ENCODE measurements at places on chromosomes 16 and 17.

DNA sequence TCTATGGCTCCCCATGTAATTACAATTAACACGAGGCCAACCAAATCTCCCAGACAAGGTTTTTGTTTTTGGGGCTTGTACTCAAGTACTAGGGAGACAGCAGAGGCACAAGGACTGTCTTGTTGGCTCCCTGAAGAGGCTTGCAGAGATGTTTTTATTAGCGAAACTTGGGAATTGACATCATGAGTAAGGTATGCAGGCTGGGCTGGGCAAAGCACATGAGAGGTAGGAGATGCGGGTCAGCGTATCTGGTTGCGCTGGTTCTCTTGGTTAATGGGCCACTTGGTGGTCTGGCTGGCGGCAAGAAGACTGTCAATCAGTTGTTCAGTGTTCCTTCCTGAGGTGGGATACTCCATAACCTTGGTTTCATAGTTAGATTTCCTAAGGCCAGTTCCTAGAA is 28.9 kb downstream of the LCMT1 start:
- no peak for DNase-seq

DNA sequence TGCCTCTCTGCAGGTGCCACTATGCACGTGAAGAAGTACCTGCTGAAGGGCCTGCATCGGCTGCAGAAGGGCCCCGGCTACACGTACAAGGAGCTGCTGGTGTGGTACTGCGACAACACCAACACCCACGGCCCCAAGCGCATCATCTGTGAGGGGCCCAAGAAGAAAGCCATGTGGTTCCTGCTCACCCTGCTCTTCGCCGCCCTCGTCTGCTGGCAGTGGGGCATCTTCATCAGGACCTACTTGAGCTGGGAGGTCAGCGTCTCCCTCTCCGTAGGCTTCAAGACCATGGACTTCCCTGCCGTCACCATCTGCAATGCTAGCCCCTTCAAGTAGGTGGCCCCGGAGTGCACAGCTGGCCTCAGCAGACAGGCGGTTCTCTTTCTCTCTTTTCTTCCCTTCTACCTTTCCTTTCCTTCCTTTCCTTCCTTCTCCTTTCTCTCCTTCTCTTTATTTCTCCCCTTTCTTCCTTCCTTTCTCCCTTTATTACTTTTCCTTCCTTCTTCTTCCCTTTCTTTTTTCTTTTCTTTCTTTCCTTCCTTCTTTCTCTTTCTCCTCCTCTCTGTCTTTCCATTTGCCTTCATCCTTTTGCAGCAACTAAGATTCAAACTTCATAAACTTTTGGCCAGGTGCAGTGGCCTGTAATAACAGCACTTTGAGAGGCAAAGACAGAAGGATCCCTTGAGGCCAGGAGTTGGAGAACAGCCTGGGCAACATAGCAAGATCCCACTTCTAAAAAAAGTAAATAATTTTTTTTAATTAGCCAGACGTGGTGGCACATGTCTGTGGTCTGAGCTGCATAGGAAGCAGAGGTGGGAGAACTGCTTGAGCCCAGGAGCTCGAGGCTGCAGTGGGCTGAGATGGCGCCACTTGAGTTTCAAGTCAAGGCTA is 46.7 kb downstream of the SCNN1B start:
- no peak for DNase-seq

GRCh38 chr16:79412783-79413225 is 187.7 kb downstream of the MAF start:
- no peak for DNase-seq

GRCh38 chr17:17156511-17156910 is 49.6 kb downstream of the PLD6 start:
- DNase-seq, result no peak

- no peak for DNase-seq
These were observed 4.1 kb upstream of the LCMT1 start for GRCh38 chr16:25107466-25107792.

DNA sequence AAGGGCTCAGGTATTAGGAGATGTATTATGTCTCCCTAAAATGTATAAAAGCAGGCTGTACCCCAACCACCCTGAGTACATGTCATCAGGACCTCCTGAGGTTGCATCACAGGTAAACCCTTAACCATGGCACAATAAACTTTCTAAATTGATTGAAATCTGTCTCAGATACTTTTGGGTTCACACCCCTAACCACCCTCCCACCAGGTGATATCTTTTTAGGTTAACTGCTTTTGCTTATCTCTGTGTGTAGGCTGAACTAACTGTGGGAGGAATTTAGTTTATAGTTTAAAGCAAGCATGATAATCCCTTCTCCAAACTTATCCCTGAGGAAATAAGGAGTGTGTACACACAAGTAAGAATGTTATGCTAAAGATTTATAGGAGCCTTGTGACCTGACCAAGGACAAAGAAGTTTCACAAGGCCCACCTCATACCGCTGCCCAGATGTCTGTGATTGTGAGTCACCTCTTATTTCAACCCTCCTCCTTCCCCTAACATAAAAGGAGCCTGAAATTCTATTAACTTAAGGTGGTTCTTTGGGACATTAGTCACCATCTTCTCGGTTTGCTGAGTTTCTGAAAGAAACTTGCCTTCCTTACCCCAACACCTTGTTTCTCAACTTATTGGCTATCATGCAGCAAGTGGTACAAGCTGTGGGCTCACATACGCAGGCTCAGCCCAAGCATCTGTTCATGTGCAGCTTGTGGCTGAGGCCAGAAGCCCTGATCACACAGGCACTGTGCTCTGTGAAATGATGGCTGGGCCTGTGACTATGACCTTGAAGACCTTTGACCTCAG is 11.3 kb downstream of the PRSS22 start:
- no peak for DNase-seq

DNA sequence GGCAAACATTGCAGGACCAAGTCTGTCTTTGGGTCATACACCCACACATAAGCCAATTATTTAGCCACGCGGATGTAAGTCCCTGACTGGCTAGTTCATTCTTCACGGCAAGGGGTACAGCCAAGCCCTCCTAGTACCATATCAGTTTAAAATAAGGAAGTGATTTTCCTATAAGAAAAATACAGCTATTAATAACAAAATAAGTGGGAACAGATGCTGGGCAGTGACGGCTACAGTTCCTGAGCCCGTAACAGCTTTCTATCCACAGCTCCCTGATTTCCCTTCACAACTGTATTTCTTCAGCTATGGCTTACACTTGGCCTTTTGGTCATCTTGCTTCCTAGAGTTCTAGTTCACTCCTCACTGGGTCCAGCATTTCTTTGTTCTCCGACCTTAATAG is 542.4 kb upstream of the C16orf82 start:
- DNase-seq, result no peak

GRCh38 chr16:67009158-67009557 is 19.8 kb upstream of the CBFB start:
- DNase-seq, result no peak

GRCh38 chr17:48137656-48138055 is 30.1 kb downstream of the SNX11 start:
- no peak for DNase-seq

- DNase-seq, result no peak
These were observed 36.5 kb upstream of the SLC38A10 start for GRCh38 chr17:81331527-81332043.

GRCh38 chr17:33977729-33978514 is 277.2 kb upstream of the CCL2 start:
- no peak for DNase-seq

GRCh38 chr16:86037999-86038925 is 139.3 kb downstream of the IRF8 start:
- DNase-seq, result no peak

DNA sequence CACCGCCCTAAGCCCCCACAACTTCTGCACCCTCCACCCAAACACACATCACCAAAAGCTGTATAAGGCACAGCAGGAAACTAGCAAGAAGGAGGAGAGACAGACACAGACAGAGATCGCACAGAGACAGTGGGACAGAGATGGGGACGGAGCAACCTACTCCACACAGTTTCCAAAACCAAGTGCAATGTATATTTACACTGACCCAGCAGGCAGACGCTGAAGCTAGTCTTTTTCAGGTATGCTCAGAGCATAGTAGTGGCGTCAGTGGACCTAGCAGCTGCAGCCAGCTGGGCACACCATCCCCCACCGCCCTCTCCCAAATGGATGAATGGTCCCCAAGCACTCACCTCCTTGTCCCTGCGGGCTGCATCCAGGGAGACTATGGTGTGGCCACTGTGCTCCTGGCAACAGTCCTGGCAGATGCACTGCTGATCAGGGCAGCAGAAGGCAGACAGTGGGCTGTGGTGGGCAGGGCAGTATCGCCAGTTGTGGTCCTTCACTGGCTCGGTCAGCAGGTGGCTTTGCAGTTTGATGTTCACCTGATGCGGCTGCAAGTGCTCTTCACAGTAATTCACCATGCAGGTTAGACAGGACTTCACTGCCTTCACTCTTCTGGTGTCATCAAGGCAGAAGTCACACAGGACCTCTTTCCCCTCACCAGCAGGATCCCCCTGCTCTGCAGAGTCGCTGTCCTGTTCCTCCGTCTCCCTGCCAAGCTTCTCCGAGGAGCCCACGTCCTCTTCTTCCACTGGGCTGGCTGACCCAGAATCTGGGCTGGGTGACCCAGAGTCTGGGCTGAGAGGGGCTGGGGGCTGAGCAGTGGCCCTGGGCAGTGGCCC is 31.5 kb upstream of the FBXW10B start:
- DNase-seq, result no peak

DNA sequence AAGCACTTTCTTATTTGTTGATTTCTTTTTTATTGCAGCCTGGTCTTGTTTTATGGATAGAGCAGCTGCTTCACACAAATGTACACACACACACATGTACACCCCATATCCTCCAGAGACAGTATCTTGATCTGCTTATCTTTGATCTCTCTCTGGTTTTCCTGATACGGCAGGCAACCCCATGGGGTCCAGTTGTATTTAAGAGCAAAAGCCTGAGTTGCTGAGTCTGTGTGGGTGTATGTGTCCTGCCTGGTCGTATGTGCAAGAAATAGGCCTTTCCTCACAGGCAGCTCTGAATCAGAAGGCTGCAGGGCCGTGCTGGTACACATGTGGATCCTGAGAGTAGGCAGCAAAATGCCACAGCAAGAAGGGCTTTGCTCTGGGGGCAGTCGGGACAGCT is 14.6 kb upstream of the LGALS9 start:
- DNase-seq, result no peak

GRCh38 chr16:68234188-68235107 is 1.5 kb downstream of the ESRP2 start:
- DNase-seq, result no peak

GRCh38 chr17:8362651-8363332 is 13.7 kb downstream of the KRABD2 start:
- no peak for DNase-seq

GRCh38 chr16:27199736-27200135 is 3.6 kb upstream of the KDM8 start:
- DNase-seq, result no peak

DNA sequence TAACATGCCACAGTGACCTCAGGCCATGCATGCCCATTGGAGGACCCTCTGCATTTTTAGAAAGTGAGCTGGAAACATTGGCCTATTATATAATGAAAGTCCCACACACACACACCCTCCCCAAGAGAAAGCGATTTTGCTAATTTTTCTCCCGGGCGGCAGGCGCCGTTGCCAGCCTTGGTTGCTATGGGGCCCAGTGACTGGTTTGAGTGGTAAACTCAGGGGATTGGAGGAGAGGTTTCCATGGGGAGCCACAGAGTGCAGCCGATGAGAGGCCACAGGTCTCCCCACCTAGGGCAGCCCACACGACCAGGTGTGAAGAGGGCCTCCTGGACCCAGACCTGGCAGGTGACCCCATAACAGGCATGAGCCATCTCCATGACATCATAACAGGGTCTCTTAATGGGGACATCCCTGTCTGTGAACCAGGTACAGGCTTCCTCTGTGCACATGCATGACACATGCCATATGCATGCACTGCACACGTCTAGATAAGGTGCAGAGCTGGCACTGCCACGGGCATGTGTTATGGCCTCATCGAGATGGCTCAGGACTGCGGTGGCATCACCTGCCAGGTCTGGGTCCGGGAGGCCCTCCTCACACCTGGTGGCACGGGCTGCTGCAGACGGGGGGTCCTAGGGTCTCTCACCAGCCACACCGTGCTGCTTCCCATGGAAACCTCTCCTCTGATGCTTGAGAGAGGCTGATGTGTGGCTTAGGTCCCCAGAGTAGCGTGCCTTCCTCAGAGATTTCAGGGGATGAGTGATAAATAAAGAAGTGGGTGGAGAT is 144.1 kb downstream of the RBFOX3 start:
- no peak for DNase-seq

DNA sequence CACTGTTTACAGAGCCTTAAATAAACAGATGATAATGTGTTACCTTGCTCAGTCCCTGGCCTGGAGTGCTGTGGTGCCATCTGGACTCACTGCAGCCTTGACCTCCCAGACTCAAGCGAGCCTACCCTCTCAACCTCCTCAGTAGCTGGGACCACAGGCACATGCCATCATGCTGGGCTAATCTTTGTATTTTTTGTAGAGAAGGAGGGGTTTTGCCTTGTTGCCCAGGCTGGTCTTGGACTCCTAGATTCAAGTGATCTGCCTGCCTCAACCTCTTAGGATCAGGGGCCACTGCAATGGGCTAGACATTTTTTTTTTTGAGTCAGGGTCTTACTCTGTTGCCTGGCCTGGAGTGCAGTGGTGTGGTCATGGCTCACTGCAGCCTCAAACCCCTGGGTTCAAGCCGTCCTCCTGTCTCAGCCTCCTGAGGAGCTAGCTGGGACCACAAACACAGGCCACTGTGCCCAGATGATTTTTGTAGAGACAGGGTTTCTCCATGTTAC is 5.0 kb upstream of the NAGLU start:
- no peak for DNase-seq

DNA sequence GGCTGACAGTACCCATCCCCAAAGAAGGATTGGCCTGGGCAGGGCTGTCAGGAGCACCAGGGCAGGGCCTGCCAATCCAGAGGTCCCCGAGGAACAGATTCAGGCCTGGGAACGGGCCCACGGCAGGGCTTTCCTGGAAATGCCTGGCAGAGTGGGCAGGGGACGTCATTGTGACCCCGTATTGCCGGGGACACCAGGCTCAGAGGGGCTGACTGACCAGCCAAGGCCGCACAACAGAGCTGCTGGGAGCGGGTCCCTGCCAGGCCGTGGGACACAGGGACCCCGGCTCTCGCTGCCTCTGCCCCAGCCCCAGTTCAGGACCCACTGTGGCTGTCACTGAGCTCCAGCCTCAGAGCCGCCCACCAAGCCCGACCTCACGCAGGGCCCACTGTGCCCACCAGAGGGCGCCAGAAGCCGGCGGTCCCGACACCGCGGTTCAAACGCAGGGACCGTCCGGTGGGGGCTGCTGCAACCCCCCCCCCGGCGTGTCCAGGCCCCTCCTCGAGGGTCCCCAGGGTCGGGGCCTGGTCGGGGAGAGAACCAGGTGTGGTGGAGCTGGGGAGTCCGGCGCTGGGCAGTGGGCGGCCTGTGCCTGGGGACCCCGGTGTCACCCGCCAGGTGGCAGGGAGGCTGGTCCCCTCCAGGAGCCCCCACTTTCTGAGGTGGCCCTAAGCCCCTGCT is 15.2 kb upstream of the SSTR5 start:
- peak; percentile 86 for DNase-seq

Measured in stimulated activated naive CD8-positive, alpha-beta T cell treated with anti-CD3 and anti-CD28 coated beads, Interleukin-15, Interleukin-2, amounts not matched to agents 100 U/mL and 50 U/mL, for 24 hours (primary cell).